ENCODE measurements at places on chromosomes 6 and 20.

GRCh38 chr20:3239026-3239866, at the start of gene SLC4A11:
Gene SLC4A11, minus strand, starts transcription at chr20:3239190. Its CDS starts 53 bp downstream, at chr20:3239137.
- no peak for DNase-seq

DNA sequence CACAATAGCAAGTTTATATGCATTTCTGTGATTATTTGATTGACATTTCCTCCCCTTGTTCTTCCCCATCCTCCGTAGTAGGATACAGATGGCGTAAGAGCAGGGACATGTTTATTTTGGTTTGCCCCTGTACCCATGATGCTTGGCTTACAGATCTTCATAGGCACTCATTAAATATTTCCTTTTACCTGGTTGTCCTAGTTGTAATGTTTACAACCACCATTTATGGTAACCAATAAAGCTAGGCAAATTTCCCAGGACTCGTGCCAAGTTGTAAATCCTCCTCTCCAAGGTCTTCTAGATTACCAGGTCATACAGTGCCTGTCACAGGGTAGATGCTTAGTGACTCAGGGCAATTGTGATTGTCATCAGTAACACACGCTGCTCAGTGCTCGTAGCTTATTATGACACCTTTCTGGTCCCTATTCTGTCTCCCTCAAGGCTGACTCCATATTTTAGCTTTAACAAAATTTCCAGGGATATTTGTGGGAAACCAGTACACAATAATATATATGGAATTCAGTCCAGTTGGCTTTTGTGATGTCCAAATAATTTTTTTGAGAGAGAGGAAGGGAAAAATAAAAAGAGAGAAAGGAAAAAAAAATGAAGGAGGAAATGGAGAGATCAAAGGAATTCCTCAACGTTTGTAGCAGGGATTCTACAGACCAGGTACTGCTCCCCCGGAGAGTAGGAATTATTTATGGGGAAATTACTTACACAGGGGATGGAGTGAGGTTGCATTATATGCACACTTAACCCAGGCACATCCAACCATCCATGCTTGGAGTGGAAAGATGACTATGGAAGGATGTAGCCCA, 24.6 kb downstream of the CYP24A1 start:
- DNase-seq = no peak

DNA sequence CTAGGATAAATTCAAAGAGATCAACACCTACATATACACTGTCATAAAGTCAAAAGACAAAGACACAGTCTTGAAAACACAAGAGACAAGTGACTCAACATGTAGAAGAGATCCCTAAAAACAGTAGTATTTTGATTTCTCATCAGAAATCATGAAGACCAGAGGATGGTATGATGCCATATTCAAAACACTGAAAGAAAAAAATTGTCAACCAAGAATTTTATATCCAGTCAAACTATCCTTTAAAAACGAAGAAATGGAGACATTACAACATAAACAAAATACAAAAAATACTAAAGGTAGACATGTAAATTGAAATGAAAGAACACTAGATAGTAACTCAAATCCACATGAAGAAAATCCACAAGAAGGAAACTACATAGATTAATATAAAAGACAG, 27.3 kb upstream of the HBS1L start:
- DNase-seq = no peak

- no peak for DNase-seq
Measured at GRCh38 chr20:57785061-57785460, 75.2 kb upstream of the PMEPA1 start.

GRCh38 chr6:131368198-131368911, 204.7 kb upstream of the ARG1 start:
- DNase-seq = peak; percentile 27

DNA sequence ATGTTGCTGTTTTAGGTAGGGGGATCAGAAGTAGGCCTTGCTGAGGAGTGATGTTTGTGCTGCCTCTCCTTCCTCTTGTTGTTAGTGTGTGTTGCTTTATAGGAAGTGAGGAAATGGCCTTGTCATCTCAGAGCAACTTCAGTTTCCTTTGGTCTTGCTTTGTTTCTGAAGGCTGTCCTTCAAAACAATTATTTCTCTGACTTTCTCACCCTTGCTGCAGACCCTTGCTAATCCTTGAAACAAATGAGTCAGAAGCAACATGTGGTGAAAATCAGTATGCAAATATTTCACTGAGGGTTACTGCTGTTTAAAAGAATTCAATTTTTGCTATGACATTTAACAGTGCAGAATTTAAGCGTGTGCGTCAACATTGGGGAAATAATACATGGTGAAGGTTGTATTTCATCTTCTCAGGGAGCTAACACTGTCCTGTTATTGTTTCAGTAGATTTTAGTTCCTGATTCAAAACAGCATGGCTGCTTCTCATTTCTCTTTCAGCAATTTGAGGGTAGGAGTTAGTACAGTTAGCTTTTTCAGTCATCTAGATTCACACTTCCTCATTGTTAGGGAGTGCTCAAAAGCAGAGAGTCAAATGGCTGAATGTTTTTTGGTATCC, 13.8 kb downstream of the RNF144B start:
- DNase-seq = no peak

DNA sequence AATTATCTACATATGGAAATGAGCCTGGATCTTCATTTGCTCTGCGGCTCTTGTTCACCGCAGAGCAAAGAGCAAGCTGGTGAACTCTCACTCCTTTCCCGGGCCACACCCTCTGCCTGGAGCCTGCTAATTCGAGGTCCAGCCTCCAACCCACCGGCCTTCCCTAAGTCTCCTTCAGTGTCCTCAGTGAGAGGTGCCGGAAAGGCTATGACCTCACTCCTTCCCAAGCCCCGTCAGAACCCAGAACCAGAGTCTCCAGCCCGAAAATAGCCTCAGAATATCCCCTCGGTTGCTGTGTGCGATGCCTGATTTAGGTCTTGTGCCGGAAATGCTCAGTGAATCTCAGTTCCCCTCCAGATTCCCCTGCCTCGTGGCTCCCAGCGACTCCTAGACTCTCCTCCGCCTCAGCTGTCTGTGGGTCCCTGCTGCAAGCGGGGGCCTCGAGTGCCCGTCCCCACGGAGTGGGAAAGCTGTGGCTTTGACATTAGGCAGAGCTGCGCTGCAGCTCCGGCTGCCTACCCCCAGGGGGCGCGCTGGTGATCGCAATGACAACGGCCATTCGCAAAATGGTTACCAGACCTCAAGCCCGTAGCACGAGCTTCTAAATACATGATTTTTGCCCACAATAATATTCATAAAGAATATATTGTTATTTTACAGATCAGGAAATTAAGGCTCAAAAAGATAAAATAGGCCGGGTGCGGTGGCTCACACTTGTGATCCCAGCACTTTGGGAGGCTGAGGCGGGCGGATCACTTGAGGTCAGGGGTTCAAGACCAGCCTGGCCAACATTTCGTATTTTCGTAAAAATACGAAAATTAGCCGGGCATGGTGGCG, 4.1 kb upstream of the BNIP5 start:
- DNase-seq = peak; percentile 17

DNA sequence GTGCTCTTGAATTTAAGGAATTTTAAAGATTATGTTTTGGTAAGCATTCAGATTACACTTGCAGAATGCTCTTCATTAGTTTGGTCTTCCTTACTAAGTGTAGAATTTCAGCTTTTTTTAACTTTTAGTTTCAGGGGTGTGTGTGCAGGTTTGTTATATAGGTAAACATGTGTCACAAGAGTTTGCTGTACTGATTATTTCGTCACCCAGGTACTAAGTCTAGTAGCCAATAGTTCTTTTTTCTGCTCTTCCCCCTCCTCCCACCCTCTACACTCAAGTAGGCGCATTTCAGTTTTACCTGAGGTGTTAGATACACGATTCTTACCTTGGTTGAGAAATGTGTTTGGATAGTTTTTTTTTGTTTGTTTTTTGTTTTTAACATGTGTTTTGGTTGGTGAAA, 68.3 kb downstream of the AFG1L start:
- DNase-seq = no peak

DNA sequence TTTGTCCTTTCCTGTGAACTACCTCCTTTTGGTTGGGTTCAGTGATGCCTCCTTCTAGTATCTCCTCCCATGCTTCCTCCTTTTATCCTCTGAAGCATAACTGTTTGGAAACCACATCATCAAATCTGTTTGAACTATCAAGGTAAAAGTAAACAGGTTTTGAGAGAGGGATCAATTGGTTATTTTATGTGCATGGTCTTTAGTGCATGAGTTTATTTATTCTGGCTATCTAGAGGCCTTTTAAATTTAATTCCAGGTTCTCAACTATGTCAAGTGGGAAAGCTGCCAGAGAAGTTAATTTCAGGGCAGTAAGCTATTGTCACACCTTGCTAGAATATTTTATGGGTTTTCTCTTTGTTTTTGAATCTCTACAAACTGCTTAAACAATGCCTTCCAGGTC, 54.1 kb downstream of the WASF1 start:
- DNase-seq = no peak

GRCh38 chr20:59723108-59723500, 118.8 kb downstream of the PHACTR3 start:
- no peak for DNase-seq

DNA sequence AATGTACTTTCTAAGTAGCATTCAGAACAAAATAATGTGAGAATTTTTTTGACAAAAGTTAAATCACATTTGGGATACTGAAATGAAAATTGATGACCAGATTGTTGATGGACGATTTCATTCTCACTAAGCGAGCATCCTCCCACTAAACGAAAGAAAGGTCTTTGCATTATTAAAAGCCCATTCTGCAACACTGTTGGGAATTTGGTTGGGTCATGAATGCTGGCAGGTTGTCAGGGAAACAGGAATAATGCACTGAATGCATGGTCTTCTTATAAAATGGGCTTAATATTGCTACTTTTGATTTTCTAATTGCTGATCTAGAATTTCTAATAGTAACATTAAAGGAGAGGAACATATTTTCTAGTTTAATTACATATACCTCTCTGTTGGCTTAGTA, 229.8 kb downstream of the NKAIN2 start:
- DNase-seq = no peak

GRCh38 chr6:160069050-160069454, 52.6 kb upstream of the SLC22A1 start:
- no peak for DNase-seq

- no peak for DNase-seq
Measured at GRCh38 chr6:139584599-139584998, 210.2 kb upstream of the CITED2 start.

DNA sequence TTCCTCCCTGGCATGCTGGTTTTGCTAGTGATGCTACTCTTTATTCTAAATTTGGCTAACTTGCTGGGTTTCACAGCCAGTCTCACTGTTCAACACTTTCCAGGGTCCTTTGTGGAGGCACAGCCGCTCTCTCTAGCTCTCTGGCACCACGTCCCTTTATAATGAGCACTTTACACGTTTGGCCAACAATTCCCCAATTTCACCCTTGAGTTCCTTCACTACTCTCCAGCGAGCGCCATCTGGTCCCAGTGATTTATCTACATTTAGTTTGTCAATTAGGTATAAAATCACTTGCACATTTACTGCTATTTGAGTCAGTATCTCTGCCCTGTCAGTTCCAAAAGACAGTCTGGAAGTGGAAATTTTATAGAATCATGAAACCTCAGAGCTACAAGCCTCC, 241.9 kb upstream of the MOCS1 start:
- no peak for DNase-seq

- no peak for DNase-seq
Measured at GRCh38 chr6:22017766-22018165, 279.1 kb downstream of the PRL start.

DNA sequence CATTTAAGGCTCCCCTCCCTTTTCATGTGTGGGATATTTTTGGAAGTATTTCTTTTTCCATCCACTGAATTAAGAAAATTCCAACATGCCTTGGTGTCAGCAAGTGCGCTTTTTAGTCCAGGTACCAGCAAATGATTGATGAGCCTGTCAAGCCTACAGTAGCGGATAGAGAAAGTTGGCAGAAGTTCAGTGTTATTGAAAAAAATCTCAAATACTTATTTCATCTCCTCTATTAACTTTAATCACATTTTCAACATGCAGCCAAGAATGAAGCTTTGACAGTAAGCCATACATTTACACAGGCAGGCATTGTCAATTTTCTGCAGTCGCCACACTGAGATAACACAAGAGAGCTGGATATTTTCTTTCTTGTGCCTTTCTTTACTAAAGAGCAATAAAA, 50.4 kb downstream of the BLOC1S5 start:
- no peak for DNase-seq

GRCh38 chr20:10802236-10802635, 128.4 kb upstream of the JAG1 start:
- DNase-seq = no peak

- DNase-seq = no peak
Measured at GRCh38 chr20:1517010-1517409, 25.8 kb upstream of the SIRPB2 start.

DNA sequence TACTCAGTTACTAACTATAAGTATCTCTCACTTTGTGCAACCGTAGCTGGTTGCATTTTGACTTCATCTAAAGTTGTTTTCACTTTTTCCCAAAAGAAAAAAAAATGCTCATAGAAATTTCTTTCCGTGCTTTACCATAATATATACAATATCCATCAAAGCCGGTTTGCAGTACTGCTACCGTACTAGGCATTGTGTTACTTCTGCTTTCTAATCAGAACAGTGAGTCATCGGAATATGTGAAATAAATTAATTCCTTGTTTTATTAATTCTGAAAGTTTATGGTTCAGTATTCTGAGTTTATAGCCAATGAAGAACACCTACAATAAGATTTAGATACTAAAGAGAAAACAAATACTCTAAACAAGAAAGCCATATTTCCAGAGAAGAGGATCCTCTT, 72.5 kb downstream of the TNFRSF21 start:
- no peak for DNase-seq

- no peak for DNase-seq
Measured at GRCh38 chr20:38855356-38855755, 49.9 kb downstream of the PPP1R16B start.

DNA sequence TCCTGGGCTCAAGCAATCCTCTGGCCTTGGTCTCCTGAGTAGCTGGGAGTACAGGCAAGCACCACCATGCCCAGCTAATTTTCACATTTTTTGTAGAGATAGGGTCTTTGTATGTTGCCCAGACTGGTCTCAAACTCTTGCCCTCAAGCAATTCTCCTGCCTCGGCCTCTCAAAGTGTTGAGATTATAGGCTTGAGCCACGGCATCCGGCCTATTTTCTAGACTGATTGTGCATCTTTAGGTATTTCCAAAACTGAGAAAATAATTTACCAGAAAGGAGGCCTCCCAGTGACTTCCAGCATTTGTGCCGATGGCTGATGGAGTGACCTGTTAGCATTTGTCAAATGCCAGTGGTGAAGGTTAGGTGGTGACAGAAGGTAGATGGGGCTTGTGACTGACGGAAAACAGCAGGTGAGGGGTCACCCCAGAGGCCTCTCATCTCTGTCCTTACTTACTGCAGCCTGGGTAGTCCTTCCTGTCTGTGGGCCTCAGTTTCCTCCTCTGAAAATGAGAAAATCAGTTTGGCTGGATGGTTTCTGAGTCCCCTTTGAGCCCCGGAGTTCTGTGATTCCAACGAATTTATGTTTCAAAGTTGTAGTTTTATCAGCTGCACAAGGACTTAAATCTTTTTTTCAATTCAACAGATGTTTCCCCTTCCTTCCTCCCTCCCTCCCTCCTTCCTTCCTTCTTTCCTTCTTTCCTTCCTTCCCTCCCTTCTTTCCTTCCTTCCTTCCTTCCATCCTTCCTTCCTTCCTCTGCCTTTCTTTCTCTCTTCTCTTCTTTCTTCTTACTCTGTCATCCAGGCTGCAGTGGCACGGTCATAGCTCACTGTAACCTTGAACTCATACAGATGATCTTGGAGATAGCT, 53.5 kb downstream of the TGM2 start:
- DNase-seq = no peak

GRCh38 chr6:8829296-8829695, 394.0 kb upstream of the SLC35B3 start:
- DNase-seq = no peak

Measured in C1 segment of cervical spinal cord (tissue), 14 donors.